ENCODE measurements at places on chromosomes 11 and 22.

GRCh38 chr22:19693981-19694670 is 20.2 kb upstream of the SEPTIN5 start:
- DNase-seq = no peak

GRCh38 chr11:11363674-11364073 is 10.6 kb upstream of the CSNK2A3 start:
- DNase-seq = no peak

- no peak for DNase-seq
Measured at GRCh38 chr22:35400501-35400790, 506 bp downstream of the MCM5 start.

DNA sequence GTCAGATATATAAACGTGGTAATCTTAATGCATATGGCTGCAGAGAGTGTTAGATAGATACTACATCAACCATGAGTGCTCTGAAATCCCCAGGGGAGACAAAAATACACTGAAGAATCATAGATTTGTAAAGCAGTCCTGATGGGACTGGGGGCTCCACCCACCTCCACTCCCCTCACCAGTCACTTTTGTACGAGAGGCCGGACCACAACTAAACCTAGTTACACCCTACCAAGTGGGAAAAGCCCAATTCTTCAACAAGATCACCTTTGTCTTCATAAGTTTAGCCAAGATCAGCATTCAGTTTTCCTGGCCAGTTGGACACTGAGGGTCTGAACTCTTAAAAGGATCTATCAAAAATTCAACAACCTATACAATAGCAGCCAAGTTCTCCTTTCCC is 1.5 kb downstream of the SF1 start:
- DNase-seq = no peak

GRCh38 chr11:84890676-84891075 is 736.5 kb downstream of the DLG2 start:
- no peak for DNase-seq

All from right kidney (tissue), 9 donors.